ENCODE measurements at places on chromosomes 7 and 10.

DNA sequence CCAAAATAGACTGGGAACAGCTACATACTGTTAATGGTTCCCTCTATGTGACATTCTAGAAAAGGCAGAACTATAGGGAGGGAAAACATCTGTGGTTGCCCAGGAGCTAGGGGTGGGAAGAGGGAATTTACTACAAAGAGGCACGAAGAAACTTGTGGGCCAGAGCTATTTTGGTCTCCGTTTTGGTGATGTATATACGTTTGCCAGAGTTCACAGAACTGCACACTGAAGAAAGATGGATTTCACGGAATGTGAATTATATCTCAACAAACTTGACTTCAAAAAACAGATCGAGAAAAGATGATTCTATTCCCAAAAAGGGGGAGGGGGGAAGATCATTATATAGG is 386 bp upstream of the AS3MT start:
- DNase-seq = no peak

DNA sequence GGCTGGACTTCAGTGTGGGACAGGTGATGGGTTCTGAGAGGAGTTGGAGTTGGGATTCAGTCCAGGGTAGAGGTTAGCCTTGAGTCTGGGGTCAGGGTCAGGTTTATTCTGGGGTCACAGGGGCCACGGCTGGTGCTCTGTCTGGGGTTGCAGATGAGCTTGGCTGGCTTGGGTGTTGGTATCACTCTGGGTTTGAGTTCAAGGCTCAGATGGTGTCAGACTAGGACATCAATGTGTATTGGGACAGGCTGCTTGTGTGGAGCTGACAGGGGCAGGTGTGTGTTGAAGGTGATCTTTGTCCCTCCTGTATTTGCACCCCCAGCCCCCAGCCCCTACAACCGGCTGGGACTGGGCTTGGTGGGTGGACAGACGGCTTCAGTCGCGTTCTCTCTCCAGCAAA is 26.8 kb downstream of the TMEM270 start:
- no peak for DNase-seq

GRCh38 chr7:142407939-142408570 is 150.2 kb upstream of the PRSS58 start:
- no peak for DNase-seq

DNA sequence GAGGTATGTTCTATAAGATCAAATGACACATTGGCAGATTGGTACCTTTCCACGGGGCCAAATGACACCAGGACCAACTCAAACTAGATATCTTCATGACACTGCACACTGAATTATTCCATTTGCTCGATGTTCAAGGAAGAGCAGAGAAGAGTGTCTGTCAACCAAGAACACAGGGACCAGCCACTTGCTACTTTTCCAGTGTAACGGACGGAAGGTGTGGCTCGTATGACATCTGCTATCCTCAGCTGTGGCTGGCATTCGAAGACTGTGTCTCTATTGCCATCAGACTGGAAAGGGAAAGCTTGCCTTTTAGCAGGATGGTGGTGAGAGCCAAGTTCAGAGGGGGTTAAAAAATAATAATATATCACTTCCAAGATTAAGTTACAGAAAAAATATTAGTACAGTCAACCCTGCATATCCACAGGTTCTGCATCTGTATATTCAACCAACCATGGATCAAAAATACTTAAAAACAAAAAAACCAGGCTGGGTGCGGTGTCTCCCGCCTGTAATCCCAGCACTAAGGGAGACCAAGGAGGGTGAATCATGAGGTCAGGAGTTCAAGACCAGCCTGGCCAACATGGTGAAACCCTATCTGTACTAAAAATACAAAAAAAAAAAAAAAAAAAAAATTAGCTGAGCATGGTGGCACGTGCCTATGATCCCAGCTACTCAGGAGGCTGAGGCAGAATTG is 237.1 kb downstream of the PRPF18 start:
- DNase-seq = no peak

- DNase-seq = peak; percentile 47
Observed at GRCh38 chr7:30510124-30511075, 5.8 kb upstream of the GGCT start.

- no peak for DNase-seq
Observed at GRCh38 chr10:75762431-75762802, 331.0 kb downstream of the LRMDA start.

- DNase-seq = no peak
Observed at GRCh38 chr7:20748853-20749252, 37.8 kb downstream of the SP8 start.

DNA sequence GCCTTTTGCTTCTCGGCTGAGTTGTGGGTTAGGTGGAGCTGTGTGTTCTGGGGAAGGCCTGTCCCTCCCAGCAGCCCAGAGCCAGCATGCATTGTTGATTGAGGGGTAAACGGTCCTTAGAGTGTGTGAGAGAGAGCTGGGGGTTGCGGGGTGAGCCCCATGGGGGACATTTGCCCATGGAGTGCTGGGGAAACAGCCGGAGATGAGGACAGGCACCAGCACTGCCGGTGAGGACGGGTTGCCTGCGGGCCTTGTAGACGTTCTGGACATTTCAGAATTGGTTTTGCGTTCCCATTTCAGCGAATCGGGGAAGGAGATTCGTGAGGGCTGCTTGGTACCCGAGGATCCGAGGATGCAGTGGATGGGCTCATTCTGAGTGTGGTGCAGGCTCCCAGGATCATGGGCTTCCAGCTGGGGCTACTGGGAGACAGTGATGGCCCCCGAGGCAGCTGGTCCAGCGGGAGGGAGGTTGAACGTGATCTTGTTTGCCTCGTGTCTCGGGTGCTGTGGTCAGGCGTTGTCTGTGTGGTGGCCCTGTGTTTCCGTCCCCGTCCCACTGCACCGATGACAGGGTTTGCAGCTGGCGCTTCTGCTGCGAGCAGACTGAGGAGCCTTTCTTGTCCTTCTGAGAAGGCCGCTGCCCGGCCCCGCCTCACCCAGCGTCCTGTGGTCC is 113.9 kb downstream of the CYTH3 start:
- no peak for DNase-seq

Data from B cell (primary cell).